Activated T-cell treated with anti-CD3 and anti-CD28 coated beads, Interleukin-2, amount 50 U/mL, for 4 hours (primary cell): ENCODE measurements at places on chromosomes 2 and 18. TPM values are rescaled to one million over a fixed set of nuclear protein-coding genes. Genes with fewer than 3 reads are reported as not detected.
A peak's percentile ranks its signal among the peaks of the same experiment; 100 is the strongest.

DNA sequence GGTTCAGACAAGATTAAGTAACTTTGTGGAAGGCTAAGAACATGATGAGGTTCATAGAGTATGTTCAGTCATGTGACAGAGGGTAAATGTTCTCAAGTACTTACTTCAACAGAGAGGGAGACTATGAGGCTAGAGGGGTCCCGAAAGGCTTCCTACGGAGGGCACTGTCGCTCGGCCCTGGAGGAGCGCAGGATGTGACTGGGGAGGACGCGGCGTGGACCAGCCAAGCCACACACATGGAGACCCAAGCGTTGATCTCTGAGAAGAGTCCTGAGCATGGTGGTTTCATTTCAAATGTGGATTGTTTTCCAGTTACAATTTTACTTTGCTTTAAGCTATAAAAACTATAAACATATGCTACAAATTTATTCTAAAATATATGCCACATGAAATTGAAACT, 227.5 kb downstream of the PTGR3 start:
- DNase-seq: no peak

Gene LDLRAD4
- 17.5 TPM for total RNA-seq

DNA sequence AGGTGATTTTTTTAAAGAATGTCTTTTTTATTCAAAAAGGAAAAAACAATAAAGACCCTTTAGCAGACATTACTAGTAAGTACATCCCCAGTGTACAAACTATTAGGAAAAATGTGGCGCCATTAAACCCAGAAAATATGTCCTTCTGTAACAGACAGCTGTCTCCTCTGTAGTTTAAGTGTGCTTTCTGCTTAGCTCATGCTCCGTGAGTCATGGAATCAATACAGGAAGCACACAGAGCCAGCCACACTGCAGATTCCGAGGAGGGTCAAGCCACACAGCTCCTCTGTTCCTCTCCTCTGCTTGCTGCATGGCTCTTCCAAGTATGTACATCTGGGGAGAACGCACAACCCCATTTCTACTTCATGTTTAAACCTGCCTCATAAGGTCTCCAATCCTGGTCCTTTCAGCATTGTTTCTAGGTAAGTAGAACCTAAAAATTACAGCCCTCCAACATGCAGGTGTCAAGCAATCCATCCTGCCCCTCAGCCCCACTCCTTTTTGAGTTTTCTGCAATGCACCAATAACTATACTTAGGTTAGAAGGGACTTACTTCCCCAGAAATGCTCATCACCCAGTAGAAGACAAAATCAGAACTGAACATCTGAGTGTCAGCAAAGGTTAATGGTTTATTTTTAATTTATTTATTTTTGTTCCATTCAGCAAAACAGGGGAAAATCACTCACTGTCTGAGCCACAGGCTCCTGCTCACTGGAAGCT, 37.5 kb downstream of the ACVR1 start:
- peak; percentile 7 for DNase-seq

DNA sequence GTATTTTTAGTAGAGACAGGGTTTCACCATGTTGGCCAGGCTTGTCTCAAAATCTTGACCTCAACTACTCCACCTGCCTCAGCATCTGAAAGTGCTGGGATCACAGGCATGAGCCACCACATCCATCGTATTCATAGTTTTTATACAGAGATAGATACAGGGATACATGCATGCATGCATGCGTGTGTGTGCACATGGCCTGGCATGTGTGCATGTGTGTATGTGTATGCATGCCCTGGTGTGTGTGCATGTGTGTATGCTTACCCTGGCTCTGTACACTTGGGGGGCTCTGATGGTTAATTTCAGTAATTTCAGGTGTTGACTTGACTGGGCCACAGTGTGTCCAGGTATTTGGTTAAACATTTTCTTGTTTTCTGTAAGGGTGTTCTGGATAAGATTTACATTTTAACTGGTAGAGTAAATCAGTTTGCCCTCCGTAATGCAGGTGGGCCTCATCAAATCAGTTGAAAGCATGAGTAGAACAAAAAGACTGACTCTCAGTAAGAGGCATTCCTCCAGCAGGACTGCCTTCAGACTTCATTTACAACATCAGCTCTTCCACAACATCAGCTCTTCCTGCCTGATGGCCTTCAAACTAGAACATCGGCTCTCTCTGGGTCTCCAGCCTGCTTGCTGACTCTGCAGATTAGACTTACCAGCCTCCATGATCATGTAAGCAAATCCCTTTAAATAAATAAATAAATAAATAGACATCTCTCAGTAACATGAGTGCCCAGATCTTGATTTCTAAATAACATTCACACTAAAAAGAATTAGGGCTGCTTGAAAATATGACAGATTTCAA, 30.8 kb downstream of the SESTD1 start:
- DNase-seq: no peak

Gene ZSWIM2
- total RNA-seq: not detected

GRCh38 chr2:105714141-105714540, 30.6 kb upstream of the NCK2 start:
- DNase-seq: no peak

GRCh38 chr2:153294199-153294786, 184.3 kb downstream of the RPRM start:
- DNase-seq: no peak

Gene PRSS56
- not detected for total RNA-seq

Gene MROH2A
- not detected for total RNA-seq

DNA sequence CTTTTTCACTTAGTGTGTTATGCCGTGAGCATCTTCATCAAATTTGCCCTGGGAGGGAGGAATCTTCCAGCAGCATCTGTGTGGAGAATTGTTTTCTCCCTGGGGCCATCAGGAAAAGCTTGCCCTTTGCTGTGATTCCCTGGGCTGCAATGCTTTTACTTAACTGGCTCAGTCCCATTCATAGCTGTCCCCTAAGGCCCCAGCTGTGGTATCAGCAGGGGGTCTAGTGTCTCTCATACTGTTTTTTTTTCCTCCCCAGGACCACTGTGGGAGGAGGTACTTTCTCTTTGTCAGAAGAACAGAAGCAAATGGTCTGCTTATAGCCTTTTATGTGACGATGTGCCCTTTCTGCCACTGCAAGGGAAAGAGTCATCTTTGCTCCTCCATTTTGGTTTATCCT, 176.8 kb upstream of the CELF4 start:
- DNase-seq: no peak

DNA sequence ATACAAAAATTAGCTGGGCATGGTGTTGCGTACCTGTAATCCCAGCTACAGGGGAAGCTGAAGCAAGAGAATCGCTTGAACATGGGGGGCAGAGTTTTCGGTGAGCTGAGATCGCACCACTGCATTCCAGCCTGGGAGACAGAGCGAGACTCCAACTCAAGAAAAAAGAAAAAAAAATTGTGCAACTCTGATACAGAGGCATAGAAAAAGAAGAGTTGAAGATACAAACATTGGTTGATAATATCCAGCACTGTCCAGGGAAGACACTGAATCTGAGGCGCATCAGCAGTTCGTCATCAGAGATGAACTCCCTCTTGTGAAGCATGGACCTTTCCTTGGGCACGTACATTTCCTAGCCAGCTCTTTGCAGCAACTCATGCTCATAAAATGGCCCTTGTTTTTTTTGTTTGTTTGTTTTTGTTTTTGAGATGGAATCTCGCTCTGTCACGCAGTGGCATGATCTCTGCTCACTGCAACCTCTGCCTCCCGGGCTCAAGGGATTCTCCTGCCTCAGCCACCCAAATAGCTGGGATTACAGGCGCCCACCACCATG, 16.7 kb upstream of the GALM start:
- no peak for DNase-seq
